ENCODE measurements at places on chromosomes 2 and 18. TPM values are rescaled to one million over a fixed set of nuclear protein-coding genes. Genes with fewer than 3 reads are reported as not detected.

DNA sequence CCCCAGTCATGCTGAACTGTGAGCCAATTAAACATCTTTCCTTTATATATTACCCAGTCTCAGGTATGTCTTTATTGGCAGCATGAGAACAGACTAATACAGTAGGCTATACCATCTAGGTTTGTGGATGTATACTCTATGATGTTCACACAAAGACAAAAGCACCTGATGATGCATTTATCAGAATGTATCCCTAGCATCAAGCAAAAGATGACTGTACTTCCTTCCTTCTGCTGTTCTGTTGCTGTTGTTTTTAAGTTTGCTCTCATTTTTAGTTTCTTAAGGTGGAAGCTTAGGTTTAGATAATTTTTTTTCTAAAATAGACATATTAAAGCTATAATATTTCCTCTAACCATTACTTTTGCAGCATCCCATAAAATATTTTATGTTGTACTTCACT lies 12.4 kb downstream of the ZSCAN30 start:
- H3K4me1 ChIP-seq = no peaks in the 10 kb centered on the region
- H3K36me3 ChIP-seq = no peaks in the 10 kb centered on the region
- no peak for DNase-seq
- H3K27ac ChIP-seq = no peak overlapping the region
- H3K4me3 ChIP-seq = no peak overlapping the region

DNA sequence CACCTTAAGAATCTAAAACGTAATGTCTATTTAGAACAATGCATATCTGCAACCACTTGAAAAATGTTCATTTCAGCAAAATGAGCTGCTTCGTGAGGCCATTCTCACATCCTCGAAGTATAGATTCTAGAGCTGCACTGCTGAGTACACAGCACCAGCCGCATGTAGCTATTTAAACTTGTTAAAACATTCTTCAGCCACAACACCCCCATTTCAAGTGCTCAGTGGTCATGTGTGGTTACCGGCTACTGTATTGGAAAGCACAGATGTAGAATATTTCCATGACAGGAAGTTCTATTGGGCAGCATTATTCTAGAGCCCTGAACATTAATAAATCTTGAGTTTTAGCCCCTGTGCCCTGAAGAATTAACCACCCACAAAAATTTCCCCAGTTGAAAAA lies 35.0 kb downstream of the SUMO1 start:
- no peak for DNase-seq
- H3K27me3 ChIP-seq = no peaks in the 10 kb centered on the region
- no peak overlapping the region for H3K27ac ChIP-seq
- H3K36me3 ChIP-seq = peaks cover 9% of the 10 kb centered on the region
- no peak overlapping the region for H3K4me3 ChIP-seq

DNA sequence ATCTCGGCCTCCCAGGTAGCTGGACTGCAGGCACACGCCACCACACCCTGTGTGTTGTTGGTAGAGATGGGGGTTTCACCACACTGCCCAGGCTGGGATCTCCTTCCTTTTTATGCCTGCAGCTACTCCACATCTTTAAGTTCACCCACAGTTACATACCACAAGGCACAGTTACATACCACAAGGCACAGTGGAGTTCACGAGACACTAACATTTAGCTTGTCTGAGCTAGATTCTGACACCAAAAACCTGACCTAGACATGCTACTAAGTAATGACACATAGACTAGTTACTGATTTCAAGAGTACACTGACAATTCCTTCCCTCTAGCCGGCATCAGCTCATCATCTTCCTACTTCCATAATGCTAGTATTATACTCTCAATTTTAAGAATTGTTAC lies 4.3 kb downstream of the POLR2D start:
- H3K36me3 ChIP-seq = peaks cover 70% of the 10 kb centered on the region
- H3K27ac ChIP-seq = no peak overlapping the region
- DNase-seq = no peak
- peaks cover 8% of the 10 kb centered on the region for H3K4me1 ChIP-seq

Gene TEX44
- total RNA-seq = not detected

Gene PSD4
- total RNA-seq = 54.0 TPM

Gene GPR35
- total RNA-seq = 0.20 TPM
